ENCODE measurements at places on chromosomes 2 and 18.

DNA sequence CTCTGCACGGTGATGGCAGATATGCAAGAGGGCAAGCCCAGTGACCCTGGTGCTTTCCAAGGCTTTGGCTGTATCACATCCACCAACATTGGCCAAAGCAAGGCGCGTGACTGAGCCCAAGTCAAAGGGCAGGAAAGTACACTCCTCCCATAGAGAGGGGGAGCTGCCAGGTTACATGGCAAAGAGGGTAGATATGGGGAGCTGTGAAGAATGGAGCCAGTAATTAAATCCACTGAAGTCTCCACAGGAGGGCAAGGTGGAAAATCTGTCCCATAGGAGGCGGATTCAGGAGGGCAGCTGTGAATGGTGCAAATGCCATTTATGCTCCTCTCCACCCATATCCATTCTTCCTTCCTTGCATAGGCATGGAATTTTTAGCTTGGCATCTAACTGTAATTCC is 44.6 kb upstream of the THOC1 start:
- no peak for DNase-seq

- no peak for DNase-seq
These were observed 250.7 kb downstream of the KLHL29 start for GRCh38 chr2:23635442-23636340.

- DNase-seq, result no peak
These were observed 13.3 kb downstream of the PROC start for GRCh38 chr2:127431408-127432023.

DNA sequence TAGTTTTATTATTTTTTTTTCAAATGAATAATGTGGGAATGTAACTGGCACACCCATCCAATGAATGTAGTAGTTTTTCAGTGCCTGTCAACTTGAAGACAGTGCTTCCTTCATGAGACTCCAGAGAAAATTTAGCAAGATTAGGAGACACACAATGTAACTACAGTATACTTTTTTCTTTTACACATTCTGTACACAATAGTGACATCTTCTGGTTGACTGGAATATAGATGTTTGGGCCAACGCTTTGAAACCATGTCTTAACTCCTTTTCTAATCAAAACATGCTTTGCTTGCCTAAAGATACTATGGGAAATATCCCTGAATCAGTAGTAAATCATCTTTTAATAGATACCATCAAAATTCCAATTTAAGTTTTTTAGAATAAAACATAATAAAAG is 229.5 kb upstream of the ZC3H15 start:
- DNase-seq, result peak; percentile 69

DNA sequence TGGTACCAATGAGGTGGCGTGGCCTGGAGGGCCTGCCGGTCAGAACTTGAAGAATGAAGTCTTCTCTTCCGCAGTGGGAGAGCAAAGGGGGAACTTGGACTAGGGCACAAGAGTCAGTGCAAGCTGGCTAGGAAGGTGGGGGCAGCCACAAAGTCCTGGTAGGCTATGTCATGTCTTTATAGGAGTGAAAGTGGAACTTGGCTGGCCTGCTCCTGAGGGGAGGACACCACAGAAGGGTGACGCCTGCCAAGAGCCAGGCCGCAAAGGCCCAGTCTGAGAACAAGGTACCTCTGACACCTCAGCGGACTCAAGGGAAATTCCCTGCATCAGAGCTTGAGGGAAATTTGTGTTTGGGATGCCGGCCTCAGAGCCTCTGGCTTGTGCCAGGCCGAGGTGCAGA is 32.2 kb upstream of the MAP3K20 start:
- no peak for DNase-seq

DNA sequence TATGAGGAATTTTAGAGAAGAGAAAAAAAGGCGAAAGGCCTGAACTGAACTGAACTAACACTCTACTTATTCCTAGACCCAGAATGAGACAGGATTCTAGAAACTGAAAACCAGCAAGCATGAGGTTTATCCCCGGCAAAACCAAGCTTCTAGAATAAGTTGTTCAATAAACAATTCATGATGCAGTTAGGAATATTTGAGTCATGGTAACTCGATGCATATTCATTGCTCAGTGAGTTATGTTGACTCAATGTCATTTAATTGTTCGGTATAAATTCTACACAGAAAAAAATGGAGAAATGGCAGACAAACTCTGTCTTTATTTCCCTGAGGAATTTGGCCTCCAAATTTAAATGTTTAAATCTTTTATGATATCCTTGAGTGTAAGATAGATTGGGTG is 321.5 kb downstream of the SATB2 start:
- DNase-seq, result no peak

GRCh38 chr2:39356922-39357639 is 80.0 kb downstream of the MAP4K3 start:
- DNase-seq, result no peak

GRCh38 chr2:237131749-237132533 is 46.3 kb downstream of the COPS8 start:
- no peak for DNase-seq

DNA sequence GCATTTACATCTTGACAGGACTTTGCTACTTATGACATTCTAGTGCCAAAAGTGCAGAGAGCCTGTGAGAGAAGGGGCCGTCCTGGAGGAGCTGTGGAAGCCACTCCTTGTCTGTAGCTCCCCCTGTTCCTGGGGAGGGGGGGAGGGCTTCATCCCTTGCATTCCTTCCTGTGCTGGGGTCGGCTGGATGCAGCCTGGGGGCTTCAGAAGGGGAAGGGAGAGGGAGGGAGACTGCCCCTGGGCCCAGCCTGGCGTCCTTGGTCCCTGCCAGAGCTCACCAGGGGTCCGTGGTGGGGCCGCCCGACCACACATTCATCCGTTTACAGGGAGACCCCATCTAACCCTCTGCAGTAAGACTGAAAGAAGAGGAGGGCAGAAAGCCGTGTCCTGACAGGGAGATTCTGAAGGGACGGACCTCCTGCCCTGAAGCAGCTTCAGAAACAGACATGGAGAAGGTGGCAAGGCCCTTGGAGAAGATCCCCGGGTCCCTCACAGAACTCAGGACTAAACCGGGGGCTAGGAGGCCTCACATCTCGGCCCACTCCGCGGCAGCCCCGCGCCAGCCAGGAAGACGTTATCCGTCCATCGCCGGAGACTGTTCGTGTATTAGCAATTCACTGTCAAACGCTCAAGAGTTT is 258.3 kb upstream of the SALL3 start:
- DNase-seq, result no peak

- no peak for DNase-seq
These were observed 125.3 kb upstream of the SLC39A10 start for GRCh38 chr2:195531754-195532153.

- DNase-seq, result no peak
These were observed 117.3 kb upstream of the VWC2L start for GRCh38 chr2:214293593-214293992.

GRCh38 chr2:85446296-85447221 is 28.0 kb downstream of the SH2D6 start:
- no peak for DNase-seq

DNA sequence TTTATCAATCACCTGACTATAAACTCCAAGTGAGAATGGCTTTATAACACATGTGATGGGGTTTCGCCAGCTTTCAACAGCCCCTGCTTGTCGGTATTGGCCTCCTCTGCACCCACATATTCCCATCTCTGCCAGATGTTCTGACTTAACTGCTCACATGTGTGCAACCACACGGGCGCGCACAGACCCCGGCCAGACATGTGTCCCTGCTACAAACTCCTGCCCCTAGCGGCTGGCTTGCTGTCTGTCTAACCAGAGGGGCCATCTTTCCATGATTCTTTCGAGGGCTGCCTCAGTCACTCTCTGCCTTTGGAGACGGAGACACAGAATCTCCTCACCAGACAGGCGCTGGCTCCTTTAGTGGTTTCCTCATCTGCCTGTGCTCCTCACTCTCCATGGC is 15.3 kb downstream of the STON1 start:
- no peak for DNase-seq

- DNase-seq, result peak; percentile 75
These were observed 90.0 kb upstream of the TAF1B start for GRCh38 chr2:9753276-9753600.

DNA sequence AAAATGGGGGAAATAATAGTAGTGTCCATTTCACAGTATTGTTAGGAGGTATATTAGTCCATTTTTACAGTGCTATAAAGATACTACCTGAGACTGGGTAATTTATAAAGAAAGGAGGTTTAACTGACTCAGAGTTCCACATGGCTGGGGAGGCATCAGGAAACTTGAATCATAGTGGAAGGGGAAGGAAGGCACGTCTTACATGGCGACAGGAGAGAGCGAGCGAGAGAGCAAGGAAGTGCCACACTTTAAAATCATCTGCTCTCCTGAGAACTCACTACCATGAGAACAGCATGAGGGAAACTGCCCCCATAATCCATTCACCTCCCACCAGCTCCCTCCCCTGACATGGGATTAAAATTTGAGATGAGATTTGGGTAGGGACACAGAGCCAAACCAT is 23.4 kb downstream of the MGAT5 start:
- no peak for DNase-seq

GRCh38 chr2:217797165-217797564 is 205.6 kb downstream of the TNS1 start:
- DNase-seq, result no peak

GRCh38 chr2:194096402-194096801 is 1560.6 kb upstream of the SLC39A10 start:
- no peak for DNase-seq

DNA sequence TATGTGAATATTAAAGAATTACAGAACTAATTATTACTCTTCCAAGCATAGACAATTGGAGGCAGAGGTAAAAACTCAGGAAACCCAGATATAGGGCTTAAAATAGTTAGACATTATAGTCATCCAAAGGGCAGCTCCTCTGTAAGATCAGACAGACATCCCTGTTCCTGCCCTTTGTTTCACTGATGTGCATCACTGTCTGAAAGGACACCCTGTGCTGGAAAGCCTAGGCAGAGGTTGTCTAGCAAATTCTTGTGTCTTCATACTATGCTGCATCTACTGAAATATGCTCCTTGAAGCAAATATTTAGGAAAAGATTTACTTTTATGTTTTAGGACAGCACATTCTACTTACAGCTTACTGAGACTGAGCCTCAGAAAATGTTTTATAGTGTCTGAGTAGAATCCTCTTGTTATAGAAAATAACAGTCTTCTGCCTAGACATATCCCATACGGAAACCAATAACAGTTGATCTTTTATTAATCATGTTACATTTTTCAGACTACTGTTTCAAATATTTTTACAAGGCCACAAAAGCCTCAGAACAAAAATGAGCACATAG is 977.3 kb upstream of the CDH2 start:
- no peak for DNase-seq

- no peak for DNase-seq
These were observed 148.6 kb downstream of the GALNT1 start for GRCh38 chr18:35729991-35730668.

DNA sequence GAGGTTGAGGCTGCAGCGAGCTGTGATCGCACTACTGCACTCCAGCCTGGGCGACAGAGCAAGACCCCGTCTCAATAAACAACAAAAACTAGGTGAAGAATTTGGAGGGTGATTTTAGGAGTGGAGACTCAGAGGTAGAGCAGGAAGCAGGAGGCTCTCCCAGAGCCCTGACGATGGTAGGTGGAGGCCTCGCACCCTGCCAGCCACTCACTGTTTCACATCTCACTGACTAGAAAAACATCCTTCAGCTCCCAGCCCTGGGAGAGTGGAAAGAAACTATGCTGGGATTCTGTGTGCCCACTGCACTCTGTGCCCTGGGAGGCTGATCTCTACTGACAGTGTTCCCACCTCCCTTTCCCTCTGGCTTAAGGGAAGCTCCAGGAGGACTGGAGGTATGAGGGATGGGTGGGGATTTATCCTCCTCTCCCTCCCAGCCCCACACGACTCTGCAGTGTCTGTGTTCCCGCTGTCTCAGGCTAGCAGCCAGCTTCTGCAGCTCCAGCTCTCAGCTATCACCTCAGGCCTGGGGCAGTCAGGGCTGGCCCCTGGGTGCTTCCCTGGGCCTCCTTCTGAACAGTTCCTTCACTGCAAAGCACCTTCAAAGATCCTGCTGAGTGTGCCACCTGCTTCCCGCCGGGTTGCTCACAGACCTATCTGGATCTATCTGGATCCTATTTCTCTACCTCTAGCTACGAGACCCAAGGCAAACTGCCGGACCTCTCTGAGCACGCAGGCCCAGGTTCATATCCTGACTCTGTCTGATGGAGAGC is 9.6 kb downstream of the CIB4 start:
- DNase-seq, result no peak

- DNase-seq, result no peak
These were observed 133.3 kb downstream of the PTRHD1 start for GRCh38 chr2:24659862-24660261.

GRCh38 chr18:34866310-34866709 is 156.2 kb downstream of the DTNA start:
- no peak for DNase-seq

DNA sequence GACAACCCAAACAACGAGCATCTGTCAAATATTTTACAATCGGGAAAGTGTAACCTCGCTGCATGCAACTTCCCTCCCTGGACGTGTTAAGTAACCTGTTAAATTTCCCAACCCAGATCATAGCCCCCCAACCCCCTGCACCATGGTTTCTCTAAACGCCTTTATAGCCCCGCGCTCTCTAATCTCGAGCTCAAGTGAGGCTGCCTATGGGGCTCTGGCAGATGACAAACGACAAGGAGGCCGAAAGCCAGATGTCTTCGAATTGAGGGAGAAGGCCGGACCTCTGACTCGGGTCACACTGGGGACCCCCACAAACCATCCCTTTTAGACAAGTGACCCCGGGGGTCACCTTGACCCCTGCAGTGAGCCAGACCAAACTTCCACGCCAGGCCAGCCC is 526 bp downstream of the COX7A2L start:
- peak; percentile 25 for DNase-seq

DNA sequence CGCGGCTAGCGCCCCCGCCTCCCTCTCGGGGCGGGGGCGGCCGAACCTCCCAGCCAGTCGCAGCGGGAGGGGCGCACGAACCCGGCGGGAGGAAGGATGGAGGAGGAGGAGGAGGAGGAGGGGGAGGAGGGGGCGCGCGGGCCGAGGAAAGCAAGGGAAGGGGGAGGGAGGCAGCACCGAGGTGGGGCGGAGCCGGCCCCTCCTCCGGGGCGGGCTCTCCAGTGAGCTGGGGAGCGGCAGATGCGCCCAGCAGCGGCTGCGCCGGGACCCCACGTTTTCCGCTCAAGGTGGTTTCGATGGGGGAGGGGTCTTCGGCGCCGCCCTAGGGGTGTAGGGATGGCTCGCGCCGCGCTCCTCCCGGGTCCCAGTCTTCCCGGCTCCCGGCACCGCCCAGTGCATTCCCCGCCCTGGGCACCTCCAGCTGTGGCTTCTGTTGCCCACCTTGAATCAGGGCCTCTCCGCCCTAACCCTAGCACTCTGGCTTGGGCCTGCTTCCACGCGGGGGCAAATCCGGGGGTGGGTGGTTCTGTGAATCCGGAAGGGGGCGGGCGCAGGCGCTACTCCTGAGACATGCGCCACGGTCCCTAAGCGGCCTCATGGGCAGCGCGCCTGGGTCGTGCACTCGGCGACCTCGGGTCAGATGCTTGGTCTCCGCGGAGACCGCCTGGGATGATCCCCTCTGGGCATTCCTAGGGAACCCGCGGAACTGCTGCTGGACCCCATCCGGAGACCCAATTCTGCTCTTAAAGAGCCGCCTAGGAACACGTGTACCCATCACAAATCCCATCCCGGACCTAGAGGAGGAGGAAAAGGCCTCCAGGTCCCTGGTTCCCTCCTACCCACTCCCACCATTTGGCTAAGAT is at the start of gene FBXO41:
FBXO41 (minus strand) TSS at position 183 of the 863 bp plus-strand sequence. CDS start 14,848 bp downstream, outside the sequence.
- peak; percentile 84 for DNase-seq

GRCh38 chr2:133139847-133140533 is 428.3 kb downstream of the NCKAP5 start:
- DNase-seq, result no peak
